Activated CD8-positive, alpha-beta memory T cell treated with anti-CD3 and anti-CD28 coated beads for 1 hour (primary cell): ENCODE measurements at places on chromosomes 2 and 18.

GRCh38 chr2:68412127-68412819, 47.2 kb downstream of the PLEK start:
- no peak for DNase-seq

DNA sequence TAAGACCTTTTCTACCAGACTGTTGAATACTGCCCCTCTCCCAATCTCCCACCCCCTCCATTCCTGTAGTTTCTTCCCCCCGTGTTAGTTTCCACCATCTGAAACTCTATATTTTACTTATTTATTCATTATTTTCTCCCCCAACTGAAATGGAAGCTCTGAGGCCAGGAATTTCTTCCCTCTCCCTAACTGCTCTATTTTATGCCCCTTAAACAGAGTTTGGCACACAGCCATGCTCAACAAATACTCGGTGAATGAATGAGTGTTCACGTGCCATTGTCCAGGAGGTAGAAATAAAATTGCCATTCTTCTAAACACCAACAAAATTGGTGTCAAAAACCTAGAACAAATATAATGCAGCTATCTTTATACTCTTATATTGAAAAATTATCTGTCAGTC, 5.6 kb downstream of the ITGB1BP1 start:
- no peak for DNase-seq

DNA sequence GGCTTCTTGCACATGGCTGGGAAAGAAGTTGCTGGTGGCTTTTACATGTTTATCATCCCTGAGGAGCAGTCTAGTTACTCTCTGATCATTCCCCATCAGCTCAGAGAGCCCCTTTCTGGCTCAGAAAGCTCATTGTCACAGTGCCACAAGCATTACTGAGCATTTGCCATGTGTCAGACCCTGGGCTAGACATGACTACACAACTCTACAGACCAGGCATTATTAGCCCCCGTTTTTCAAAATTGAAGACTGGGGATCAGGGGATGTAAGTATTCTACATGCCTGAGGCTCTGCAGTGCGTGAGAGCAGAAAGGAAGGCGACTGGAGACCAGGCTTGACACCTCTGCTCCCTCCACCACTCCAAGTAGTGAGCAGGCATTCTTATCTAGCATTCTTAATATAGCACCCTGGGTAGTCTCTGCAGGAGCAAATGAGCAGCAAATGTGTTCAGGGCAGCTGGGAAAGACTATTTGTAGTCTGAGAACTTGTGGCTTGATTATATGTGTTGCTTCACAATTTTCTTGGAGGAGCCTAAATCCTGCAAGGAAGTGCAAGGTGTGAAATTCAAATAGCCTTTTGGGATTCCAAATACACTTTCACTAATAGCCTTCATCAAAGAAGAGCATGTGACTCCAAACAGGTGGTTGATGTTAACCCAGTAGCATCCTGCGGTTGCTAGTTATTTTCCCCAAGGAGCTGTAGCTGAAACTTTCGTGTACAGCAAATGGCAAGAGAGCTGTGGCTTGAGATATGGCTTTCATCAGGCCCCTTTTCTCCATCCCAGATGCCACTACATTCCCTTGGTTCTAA, 143.2 kb downstream of the DDX1 start:
- DNase-seq: no peak

- DNase-seq: no peak
These were observed 27.6 kb upstream of the LGALSL start for GRCh38 chr2:64426183-64426952.

DNA sequence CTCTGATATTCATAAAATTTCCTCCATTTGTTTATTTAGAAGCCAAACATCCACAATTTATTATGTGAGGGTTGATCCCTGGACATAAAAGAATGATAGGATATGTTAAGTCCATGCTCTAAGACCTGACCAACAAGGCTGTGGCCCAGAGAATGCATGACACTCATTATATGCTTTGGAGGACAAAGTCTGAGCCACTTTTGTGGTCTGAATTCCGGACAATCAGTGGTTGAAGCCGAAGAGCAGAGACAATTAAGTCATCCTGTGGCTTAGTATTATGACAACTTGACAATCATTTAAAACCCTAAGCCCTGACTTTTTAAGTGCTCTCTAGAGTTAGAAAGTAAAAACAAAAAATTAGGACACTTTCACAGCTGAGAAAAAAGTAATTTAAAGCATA, 483.3 kb downstream of the PLCL1 start:
- no peak for DNase-seq

GRCh38 chr2:234565201-234565600, 68.3 kb upstream of the ARL4C start:
- DNase-seq: no peak

DNA sequence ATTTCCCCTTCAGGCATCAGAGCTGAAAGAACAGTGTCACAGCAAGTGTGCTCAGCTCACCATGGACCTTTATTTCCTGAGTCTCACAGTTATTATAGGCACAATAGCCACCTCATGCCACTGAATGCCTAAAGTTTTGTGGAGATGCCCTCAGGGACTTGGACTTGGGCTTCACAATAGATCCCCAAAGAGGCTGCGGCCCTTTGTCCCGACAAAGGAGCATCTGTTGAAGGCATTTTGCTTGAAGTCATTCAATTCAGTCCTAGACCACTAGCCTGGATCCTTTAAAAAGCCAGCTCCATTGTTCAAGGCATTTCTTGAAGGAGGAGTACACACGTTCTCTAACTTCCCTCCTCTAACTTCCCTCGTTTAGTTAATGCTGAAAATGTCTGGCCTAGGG, 125.4 kb downstream of the DCC start:
- DNase-seq: no peak

DNA sequence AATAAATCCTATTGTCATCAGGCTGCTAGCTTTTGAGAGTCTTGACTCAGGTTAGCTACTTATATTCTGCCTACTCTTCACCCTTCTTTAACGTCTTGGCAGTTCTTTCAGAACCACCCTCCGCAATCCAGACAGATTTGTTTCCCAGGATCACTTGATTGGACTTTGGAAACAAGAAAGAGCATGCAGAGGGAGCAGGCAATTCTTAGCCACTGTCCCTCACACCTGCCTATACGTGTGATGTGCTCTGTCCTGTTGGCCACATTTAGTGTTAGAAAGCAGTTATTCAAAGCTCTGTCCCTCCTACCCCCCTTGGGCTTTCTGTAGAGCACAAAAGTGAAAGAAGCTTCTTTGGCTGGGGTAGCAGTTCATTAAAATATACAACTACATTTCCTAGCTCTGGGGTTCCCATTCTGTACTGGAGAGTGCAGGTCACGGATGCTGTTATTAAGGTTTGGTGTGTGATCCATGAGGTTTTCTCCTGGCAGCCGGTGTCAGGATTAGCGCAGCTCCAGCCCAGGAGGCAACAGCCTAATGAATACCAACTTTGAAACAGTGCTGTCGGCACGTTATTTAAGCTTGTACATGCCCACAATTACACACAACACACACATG, 6.3 kb downstream of the FZD5 start:
- no peak for DNase-seq

- no peak for DNase-seq
These were observed 444.1 kb downstream of the SOCS6 start for GRCh38 chr18:70732916-70733315.

GRCh38 chr18:57863706-57864105, 60.6 kb upstream of the ATP8B1 start:
- DNase-seq: no peak

GRCh38 chr2:143696651-143697050, 567.4 kb downstream of the ARHGAP15 start:
- no peak for DNase-seq

GRCh38 chr2:152441961-152442360, 107.0 kb downstream of the FMNL2 start:
- DNase-seq: no peak

DNA sequence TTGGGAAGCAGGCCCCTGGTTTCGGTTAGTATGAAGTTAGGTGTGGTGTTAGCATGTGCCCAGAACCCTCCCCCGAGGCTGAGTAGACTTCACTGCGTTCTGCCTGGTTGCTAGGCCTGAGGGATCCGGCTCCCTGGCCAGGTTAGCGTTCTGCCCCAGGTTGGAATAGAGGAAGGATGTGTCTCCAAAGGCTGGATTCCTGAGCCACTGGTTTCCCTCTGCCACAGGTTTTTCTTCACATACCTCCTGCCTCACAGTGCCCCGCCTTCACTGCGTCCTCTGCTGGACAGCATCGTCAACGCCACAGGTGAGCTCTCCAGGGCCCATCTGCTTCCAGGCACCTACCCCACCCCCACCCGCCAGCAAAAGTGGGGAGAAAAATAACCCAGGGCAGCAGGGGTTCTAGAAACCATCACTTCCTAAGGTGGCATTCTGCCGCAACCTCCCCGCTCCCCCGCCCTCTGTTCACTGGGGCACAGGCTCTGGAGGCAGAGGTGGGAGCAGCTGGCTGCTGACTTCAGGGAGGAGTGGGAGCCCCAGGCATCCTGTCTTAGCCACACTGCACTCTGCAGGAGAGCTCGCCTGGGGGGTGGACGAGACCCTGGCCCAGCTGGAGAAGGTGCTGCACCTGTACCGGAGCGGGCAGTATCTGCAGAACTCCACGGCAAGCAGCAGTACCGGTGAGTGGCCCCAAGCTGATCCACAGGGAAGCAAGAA, 7.1 kb downstream of the PKDCC start:
- no peak for DNase-seq

DNA sequence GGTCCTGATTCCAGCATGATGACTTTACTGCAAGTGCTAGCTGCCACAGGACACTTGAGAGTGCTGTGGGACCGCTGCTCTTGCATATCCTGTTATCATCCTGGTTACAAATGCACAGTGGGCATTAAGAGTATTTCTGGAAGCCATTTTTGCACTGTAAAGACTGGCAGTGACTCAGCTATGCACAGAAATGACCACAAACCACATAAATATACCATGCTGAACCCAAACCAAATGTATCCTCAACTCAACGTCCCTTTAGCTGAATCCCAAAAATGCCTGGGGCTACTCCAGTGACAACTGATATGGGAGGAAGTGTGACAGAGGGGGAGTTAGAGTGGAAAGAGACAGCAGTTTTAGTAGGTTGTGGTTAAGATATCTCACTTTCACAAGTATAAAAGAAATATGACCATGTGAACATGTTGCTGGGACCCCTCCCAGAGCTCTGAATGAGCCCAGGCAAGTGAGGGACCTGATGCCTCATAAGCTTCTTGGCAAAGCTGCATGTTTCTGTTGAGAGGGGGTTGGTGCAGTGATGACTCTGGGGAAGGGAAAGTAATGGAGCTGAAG, 37.3 kb downstream of the RHBDD1 start:
- DNase-seq: no peak

DNA sequence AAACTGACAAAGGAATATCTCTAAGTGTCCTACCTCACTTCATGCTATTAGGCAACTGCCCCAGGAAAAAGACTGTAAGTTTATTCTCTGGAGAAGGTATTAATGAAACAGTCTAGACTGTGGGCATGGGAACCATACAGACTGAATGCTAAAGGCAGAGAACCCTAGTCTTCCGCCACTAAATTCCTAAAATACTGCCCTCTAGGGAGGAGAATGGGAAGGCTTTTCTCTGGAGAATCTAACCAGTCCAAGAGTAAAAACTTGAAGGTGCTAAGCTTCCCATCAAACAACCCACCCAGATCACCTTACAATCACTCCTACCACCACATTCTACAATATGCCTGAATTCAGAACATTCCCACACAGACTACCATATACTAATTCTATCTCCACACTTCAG, 3.4 kb downstream of the SRBD1 start:
- DNase-seq: no peak

DNA sequence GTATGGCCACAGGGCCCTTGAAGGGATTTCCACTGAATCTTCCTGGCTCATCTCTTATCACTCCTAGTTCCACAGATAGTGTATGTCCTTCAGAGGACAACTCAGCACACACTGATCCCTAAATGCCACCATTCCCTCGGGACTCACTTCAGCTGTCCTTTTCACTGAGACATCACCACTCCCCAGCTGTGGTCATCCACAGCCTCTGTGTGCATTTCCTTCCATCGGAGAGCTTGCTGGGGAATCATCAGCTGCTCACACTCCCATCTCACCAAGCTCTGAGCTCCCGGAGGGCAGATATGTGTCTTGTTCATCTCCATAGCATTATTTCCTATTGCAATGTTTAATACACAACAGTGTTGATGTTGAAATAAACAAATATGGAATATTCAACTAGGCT, 759.5 kb downstream of the RNF144A start:
- DNase-seq: no peak

DNA sequence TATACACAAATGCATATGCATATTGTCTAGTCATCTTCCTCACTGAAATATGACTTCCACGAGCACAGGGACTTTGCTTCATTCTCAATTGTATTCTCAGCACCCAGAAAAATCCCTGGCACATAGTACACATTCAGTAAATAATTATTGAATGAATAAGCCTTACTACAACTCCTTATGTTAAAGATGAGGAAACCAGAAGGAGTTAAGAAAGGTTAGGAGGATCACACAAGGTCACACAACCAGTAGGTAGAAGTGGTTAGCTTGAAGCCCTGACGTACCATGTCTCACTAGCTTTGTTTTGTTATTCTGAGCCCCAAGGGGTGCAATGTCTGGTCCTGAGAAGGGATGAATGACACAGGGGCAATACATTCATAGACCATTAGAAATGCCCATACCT, 220.9 kb upstream of the PID1 start:
- no peak for DNase-seq

DNA sequence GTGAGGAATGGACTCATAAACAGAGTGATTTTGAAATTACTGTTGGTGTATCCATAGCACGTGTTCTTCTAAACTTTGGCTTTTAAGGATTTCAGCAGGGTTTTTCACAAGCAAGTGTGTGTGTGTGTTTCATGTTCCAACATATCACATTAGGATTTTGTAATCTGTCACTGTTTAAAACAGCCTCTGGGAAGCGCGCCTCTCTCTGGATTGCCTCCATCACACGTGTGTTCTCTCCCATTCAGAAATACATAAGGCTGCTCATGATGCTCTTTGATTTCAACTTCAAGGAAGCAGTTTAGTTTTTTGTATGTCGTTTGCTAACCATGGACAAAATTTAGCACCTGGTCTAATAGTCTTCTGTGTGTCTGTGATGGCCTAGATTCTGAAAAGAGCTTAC, 370.4 kb downstream of the MTX2 start:
- DNase-seq: no peak

GRCh38 chr2:121875585-121876185, 120.2 kb downstream of the TSN start:
- no peak for DNase-seq

DNA sequence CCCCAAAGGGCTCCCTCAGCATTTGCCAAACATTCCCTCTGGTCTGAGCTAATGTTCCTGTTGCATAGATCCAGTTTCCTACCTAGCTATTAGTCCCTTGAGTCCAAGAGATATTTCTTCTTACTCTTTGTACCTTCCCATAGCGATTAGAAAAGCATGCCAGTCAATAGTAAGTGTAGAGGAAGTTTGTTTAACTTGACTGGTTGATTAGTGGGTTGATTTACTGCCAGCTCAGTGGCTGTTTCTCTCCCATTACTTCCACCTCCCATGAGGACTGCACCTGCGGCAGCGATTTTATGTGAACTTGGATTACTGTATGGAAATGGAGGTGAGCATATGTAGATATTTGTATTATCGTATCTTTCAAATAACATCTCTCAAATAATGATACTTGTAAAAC, 1748.4 kb upstream of the CELF4 start:
- no peak for DNase-seq

GRCh38 chr2:239310401-239311061, 90.3 kb downstream of the HDAC4 start:
- DNase-seq: no peak

- no peak for DNase-seq
These were observed 173.2 kb upstream of the CREB1 start for GRCh38 chr2:207356567-207356966.
